AG08395 (cell line): ENCODE measurements at places on chromosomes 7 and 10.

GRCh38 chr10:86799188-86799845 is 42.9 kb downstream of the BMPR1A start:
- no peak for DNase-seq

- DNase-seq = no peak
Observed at GRCh38 chr7:135499818-135500217, 10.1 kb downstream of the CNOT4 start.

DNA sequence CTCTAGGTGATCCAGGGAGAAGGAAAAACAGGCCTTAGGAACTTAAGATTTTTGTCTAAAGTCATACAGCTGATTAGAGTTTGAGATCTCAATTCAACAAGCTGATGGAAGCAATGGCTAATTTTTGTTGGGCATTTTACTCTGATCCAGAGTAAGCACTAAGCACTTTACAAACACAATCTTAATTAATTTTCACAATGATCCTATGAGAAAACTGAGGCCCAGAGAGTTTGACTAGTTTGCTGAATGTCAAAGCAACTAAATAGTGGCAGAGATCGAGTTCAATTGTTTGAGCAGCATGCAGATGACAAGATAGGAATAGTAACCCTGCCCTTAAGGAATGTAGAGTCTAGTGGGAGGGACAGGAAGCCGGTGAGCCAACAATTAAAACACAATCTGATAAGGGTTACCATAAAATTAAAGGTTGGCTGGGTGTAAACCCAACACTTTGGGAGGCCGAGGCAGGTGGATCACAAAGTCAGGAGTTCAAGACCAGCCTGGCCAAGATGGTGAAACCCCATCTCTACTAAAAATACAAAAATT is 13.5 kb upstream of the RPEL1 start:
- DNase-seq = no peak

DNA sequence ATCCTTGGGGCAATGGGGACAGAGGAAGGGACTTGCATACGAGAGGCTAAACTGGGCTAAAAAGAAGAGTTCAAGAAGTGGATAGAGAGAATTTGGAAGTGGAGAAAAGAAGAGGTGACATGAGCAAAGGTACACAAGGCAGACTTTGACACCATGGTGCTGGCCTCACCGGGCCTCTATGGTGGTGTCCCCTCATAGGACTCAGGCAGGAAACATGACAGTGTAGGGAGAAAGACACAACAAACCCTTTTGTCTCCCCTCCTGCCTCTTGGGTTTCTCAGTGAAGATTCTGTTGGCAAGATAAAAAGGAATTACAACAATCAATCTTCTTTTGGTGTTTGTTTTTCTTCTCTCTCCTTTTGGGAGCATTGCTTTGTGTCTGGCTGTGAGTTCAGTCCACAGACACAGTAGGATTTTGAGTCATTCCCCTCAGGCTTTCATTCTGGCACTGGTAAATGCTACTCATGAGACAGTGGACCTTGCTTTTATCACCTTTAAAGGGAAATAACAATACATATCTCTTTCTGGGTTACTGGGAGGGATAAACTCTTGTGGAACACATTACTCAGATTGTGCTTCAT is 827.7 kb downstream of the TNS3 start:
- peak; percentile 57 for DNase-seq

DNA sequence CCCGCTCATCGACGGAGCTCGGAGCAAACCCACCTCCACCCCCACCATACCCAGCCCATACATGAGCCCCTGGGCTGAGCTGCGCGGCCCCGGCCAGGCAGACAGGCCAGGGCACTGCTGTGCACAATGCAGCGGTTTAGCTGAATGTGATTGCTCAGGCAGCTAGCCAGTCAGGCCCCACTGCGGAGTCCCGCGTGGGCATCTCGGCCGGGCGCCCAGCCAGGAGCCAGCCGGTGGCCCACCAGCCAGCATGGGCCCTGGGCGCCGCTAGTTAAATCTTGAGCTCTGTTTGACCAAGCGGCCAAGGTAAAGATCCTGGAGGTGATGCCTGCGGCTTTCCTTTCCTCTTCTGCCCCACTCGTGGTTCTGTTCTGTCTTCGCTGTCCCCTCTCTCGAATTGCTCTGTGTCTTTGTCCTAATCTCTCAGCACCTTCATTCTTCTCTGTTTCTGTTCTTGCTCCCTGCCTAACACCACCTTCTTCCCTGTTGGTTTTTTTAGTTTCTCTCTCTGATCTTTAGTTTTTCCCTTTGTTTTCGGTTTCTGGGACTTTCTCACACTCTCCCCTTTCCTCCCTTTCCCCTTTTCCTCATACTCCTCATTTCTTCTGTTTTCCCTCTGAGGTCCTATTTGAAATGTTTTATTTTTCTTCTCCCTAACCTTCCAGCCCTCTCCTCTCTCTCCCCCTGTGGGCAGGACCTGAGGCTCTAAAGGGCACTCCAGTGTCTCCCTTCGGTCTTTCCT is 6.6 kb downstream of the UFSP1 start:
- DNase-seq = no peak

- DNase-seq = no peak
Observed at GRCh38 chr7:93601363-93601762, 26.8 kb upstream of the CALCR start.

GRCh38 chr10:90652519-90652918 is 205.3 kb downstream of the HTR7 start:
- DNase-seq = no peak

DNA sequence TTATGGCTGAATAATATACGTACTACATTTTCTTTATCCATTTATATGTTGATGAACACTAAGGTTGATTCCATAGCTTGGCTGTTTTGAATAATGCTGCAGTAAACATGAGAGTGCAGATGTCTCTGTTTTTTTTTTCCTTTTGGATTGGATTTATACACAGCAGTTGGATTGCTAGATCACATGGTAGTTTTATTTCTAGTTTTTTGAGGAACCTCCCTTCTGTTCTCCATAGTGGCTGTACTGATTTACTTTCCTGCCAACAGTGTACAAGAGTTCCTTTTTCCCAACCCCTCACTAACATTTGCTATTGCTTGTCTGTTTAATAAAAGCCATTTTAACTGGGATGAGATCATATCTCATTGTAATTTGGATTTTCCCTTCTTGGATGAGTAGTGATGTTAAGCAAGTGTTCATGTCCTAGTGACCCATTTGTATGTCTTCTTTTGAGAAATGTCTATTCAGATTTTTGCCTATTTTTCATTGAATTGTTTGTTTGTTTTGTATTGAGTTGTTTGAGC is 36.0 kb downstream of the ABCA13 start:
- DNase-seq = no peak

- DNase-seq = peak; percentile 26
Observed at GRCh38 chr7:10939237-10939910, 34.3 kb upstream of the PHF14 start.

GRCh38 chr7:133023370-133024071 is 58.4 kb downstream of the CHCHD3 start:
- no peak for DNase-seq

DNA sequence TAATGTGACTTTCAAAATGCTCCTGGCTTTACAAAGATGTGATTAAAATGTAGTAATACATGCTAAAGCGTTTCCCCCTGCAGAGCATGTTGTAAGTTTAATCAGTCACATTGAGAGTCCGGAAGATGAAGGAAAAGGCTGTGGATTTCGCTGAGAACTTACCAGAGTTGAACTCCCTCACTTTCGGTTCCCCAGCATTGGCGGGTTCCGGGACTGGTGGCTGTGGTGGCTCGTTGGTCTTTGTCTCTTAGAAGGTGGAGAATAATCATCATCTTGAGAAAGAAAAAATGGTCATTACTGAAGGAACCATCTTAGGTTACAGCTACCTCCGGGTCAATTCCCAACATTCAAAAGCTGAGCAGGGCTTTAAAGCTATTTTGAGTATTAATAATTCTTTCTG is 9.6 kb upstream of the NUPR2 start:
- no peak for DNase-seq

DNA sequence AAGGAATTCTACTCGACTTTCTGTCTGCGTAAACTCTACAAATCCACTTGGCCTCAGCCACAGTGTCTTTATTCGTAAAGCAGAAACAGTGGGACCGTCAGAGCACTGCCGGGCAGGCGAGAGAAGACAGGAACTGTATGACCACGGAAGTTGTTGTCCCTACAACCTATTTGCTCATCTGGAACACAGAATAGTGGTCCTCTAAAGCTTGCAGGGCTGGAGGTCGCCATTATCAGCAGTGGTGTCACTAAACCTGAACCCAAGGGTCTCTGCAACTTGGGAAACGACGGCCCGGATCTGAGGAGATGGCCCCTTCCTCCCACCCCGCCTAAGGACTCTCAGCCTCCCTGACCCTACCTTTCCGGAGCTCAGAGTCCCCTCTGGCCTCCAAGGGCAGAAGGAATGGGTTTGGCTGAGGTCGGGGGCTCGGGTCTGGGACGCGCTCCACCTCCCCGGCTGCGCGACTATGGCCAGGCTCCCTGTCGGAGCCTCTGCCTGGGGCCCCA is 442 bp downstream of the STYXL1 start:
- DNase-seq = peak; percentile 12

- no peak for DNase-seq
Observed at GRCh38 chr7:69754476-69754875, 156.2 kb downstream of the AUTS2 start.

DNA sequence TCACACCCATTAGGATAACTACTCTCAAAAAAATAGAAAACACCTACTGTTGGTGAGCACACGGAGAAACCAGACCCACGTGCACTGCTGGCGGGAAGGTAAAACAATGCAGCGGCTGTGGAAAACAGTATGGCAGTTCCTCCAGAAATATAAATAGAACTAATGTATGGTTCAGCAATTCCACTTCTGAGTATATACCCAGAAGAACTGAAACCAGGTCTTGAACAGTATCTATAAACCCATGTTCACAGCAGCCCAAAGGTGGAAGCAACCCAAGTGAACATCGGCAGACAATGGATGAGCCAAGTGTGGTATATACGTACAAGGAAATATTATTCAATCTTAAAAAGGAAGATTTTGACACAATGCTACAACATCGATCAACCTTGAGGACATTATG is 164.7 kb downstream of the ZMYND11 start:
- no peak for DNase-seq

DNA sequence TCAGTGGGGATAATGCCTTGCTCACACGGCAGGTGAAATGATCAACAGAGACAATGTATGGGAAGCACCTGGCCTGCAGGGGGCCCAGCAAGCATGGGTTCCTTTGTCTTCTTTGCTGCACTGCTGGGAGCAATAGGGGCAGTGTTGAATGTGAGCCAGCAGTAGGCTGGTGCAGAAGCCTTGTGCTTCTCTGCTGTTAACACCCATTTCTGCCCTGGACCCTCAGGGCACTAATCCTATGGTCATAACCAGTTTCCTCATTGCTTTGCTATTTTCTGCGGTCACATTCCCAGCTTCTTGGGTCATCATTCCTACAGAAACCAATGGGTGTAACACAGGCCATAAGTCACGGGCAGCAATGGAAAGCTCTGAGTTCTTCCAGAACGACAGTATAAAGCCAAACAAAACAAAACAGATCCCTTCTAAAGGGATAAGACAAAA is 10.9 kb upstream of the LGI1 start:
- peak; percentile 93 for DNase-seq

- no peak for DNase-seq
Observed at GRCh38 chr7:42573881-42574672, 337.1 kb upstream of the GLI3 start.

- DNase-seq = no peak
Observed at GRCh38 chr7:87151729-87152111, 533 bp upstream of the DMTF1 start.

GRCh38 chr7:22356701-22357310 is at the start of gene RAPGEF5:
Gene RAPGEF5 (minus strand): TSS chr7:22357154. CDS start chr7:22357060, 94 bp downstream.
- peak; percentile 10 for DNase-seq

GRCh38 chr10:78011065-78011464 is 18.2 kb downstream of the POLR3A start:
- no peak for DNase-seq

- DNase-seq = no peak
Observed at GRCh38 chr7:155463114-155463811, 5.3 kb downstream of the EN2 start.

DNA sequence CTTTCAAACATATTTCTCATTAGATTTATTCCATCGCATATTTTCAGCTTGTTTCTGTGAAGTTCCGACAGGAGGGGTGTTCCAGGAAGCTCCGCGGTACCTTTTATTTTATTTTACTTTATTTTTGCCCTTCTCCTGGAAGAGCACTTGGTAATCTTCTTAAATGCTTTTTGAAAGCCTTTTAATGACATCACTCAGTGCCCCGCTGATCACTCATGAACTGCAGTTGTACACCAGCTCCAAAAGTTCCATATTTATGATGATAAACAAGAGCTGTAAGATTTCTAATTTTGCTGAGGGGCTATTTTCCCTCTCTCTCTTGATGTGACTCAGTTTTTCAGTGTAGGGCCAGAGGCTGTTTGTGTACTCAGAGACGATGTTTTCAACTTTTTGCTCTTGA is 144.4 kb downstream of the KIAA1217 start:
- no peak for DNase-seq

GRCh38 chr7:98375664-98376063 is 25.2 kb downstream of the BAIAP2L1 start:
- DNase-seq = no peak

DNA sequence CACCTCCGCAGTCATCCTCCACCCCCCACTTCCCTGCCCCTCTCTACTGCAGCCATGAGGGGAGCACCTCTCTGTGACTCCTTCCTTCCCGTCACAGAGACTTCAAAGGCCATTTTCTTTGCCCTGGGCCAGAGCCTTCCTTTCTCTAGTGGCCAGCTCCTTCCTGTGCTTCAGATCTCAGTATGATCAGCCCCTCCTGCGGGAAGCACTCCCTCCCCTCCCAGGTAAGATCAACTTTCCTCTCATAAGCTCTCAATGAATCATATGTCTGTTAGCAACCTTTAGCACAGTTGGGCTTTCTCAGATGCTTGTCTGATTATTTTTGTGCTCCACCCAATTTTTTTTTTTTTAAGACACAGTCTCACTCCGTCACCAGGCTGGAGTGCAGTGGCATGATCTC is 241.0 kb upstream of the PRSS1 start:
- no peak for DNase-seq

DNA sequence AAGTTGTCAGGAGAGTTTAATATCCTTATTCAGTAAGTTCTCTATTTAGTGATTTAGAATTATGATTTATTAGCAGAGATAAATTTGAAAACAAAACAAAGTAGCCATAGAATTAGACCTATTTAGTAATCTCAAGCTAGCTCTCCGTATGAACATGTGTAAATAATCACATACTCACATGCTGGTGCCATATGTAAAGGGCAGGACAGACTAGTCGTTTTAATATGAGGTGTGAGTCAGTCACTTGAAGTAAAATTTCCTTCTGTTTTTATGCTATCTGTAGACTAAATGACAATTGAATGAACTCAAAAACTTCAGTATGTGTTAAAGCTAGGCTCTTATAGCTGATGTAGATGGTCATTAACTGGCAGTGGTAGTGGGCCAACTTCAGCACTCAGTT is 67.1 kb downstream of the WAC start:
- no peak for DNase-seq

- DNase-seq = no peak
Observed at GRCh38 chr10:99344715-99345114, 15.6 kb downstream of the CNNM1 start.

DNA sequence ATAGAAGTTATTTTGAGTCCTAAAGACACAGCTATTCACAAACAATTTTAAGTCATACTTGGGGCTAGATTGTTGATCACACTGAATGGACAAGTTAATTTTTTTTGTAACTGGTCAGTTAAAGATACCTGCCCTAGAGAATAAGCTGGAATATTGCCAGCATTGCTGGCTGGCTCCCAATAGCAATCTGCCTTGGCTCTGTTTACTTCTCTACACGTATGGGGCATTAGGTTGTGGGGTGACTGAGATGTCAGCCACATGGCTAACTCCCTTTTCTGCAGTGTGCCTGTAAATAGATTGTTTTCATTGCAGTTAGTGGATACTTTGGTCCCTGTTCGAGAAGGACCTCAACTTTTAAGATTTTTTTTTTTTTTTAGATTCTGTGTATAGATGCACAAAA is 128.2 kb downstream of the SEMA3E start:
- DNase-seq = no peak
